Germinal center (tissue), 1 donor: ENCODE measurements at places on chromosomes 7 and 10.

- no peak for DNase-seq
Measured at GRCh38 chr7:104230606-104231005, 22.8 kb upstream of the ORC5 start.

DNA sequence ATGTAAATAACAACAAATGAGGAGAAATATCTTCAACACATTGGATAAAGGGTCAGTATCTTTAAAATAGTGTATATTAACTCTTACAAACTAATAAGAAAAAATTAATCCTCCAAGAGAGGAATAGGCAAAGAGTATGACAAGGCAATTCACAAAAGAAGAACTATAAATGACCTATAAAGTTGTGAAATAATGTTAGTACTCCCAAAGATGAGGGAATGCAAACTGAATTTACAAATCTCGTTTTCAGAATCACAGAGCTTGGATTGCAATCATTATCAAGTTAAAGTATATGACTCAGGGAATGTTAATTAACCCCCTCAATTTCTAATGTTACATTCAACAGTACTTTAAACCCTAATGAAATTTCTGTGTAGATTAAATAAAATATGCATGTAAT is 87.3 kb upstream of the TARP start:
- no peak for DNase-seq

- no peak for DNase-seq
Measured at GRCh38 chr10:37707829-37708578, 149.4 kb downstream of the ZNF248 start.

DNA sequence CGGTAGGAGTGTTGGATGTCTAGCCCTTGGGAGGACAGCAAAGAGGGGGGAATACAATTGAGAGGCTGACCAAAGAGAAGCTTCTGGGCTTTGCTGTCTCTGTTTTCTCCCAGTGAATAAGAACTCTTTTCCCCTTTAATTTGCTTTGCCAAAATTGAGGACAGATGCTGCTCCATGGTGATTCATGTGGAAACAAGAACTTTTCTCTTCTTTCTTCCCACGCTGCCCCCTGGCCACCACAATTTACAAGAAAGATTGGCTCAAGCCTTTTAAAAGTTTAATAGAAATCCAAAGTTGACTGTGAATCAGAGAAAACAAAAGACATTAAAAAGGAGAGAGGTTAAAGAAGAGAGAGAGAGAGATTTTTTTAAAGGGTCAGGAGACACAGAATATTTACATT is 49.0 kb downstream of the PRR15 start:
- DNase-seq: no peak

GRCh38 chr7:130899071-130899560 is 165.1 kb upstream of the KLF14 start:
- no peak for DNase-seq

GRCh38 chr10:129604333-129605032 is 137.4 kb downstream of the MGMT start:
- no peak for DNase-seq

DNA sequence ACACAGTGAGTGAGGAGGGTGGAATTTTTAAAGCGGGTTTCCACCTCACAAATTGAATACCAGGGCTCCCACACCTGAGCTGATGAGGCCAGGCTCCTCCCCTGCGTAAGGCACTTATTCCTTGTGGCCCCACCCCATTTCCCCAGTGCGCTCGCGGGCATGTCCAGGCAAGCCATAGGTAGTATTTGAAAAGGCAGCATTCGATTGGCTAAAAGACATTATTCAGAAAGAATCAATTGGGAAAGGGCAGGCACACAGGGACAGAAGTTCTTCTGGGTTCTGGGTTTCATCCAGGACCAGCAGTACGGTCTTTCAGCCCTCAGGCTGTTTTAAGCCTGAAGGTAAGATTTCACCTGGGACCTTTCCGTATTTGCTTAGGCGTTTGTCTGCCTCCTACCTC is 222.3 kb downstream of the BBS9 start:
- no peak for DNase-seq

DNA sequence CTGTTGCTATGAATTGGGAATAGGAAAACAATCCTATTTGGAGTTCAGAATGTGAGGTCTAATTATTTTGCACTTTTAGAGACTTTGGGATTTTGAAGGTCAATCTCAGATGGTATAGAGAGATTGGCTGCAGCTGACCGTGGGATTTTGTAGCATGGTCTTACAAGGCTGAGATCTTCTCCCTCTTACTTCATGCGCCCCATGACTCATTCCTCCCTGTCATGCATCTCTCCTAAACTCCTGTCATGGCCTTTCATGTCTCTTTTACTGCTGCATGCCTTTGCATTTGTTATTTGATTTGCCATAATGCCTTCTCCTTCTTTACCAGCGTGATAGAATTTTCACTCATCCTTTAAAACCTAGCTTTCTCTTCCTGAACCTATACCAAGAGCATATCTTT is 133.1 kb downstream of the BBS9 start:
- DNase-seq: no peak

DNA sequence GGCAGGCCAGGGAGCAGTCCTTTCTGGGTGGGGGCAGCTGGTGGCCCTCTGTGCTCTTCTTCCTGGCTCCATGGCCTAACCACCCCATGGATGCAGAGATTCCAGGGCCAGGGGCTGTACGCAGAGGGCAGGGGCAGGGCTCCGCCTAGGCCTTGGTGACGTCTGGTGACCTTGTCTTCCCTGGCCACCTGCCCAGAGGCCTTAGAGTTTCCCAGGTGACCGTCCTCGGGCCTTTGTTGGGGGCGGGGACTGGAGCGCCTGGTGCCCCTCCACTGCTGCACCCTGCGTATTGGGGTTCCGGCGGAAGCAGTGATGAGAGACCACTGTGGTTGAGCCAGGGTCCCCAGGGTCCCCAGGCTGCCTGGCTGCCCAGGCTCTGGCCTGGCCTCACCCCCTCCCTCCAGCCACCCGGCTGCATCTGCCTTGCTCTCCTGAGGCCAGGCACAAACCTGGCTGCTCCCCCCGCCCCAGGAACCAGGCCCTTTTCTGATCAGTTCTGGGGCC is 10.3 kb downstream of the PWWP2B start:
- no peak for DNase-seq

- no peak for DNase-seq
Measured at GRCh38 chr7:41367967-41368882, 334.7 kb downstream of the INHBA start.

GRCh38 chr7:3767917-3768777 is 467.1 kb downstream of the SDK1 start:
- DNase-seq: no peak

DNA sequence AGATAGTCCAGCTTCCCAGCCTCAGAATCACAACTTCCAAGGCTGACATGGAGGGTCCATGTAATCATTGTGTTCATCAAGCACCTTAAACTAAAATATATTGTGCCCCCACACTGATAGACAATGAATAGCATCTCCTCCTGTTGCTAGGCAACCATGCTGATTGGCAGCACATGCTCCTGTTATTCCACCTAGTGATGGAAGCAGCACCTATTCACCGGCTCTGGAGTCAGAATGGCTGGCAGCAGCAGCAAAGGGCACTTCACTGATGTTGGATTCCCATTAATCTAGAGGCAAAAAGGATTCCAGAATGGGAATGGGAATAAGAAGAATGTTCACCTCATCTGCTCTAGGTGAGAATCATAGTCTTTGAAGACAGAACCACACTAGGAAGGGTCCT is 55.0 kb downstream of the RELN start:
- no peak for DNase-seq

- DNase-seq: no peak
Measured at GRCh38 chr10:108443636-108444035, 1279.1 kb upstream of the SORCS1 start.

- DNase-seq: no peak
Measured at GRCh38 chr7:27419581-27420177, 177.1 kb downstream of the EVX1 start.
